ENCODE measurements at places on chromosomes 16 and 17.

- DNase-seq: no peak
These were observed 41.4 kb upstream of the CMIP start for GRCh38 chr16:81403208-81403600.

DNA sequence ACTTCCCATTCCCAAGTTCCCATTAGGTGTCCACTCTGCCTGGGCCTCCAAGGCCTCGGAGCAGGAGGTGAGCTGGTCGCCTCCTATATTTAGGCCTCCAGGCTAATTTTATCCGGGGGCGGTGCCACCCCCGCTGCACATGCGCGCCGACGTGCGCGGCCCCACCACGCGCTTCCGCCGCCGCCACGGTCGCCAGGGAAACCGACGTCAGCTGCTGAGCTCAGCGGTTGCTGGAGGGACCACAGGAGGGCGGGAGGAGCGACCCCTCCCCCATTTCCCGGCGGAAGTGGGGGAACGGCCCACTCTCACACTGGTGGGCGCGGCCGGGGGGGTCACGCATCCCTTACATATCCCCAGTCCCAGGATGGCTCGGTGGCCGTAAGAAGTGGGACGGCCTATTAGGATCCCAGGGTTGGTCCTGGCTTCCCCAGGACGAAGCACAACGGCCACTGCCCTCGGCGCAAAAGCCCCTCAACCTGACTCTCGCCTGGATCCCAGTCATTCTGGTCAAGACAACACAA lies 1.0 kb downstream of the PER1 start:
- peak; percentile 77 for DNase-seq

- no peak for DNase-seq
These were observed 185.9 kb downstream of the KCNJ2 start for GRCh38 chr17:70355185-70355584.

GRCh38 chr16:1884889-1885288 lies 12.9 kb upstream of the MEIOB start:
- no peak for DNase-seq

DNA sequence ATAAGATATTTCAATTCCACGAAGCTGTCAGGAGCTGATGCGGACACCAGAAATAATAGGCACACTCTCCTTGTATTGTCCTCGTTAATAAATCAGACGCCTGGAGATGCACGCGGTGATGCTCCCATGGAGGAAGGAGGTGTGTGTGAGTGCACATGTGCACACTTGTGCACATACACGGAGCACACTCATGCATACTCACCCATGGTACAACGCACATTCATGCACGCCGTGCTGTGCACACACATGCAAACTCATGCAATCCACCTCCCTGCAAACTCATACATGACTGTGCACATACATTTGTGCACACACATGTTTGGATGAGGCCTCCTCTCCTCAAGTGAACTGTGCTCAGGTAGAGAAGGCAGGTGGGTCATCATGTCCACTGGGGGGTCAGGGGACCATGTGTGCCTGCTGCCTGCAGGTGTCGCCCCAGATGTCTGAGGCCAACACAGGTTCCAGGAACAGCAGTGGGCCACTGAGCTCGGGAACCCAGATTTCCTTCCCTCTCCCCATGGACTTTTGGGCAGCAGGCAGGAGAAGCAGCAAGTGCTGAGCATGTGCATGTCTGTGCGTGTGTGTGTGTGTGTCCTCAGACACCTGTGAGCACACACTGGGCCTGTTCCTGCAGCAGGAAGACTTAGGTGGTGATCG lies 165.3 kb downstream of the SDK2 start:
- DNase-seq: no peak

DNA sequence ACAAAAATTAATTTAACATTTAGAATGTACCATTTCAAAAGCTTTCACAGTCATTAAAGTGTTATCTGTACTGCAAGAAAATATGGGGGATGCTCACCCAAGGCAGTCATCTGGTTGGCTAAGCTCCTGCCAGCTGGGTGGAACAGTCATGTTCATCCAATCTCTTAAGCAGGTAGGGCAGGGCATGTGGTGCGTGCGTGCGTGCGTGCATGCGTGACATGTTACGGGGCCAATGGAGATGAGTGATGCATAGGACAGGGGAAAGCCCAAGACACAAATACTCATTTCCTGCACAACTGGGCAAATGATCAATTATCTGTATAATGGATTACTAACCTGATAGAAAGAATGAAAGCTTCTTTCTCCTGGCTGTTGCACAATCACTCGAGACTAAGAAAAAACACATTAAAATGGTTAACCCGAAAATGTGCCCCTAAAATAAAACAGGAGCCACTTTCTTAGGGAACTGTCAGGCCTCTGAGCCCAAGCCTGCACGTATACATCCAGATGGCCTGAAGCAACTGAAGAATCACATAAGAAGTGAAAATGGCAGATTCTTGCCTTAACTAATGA lies 104.4 kb downstream of the MYO1D start:
- no peak for DNase-seq

- no peak for DNase-seq
These were observed 13.0 kb downstream of the SLC26A11 start for GRCh38 chr17:80233202-80233601.

DNA sequence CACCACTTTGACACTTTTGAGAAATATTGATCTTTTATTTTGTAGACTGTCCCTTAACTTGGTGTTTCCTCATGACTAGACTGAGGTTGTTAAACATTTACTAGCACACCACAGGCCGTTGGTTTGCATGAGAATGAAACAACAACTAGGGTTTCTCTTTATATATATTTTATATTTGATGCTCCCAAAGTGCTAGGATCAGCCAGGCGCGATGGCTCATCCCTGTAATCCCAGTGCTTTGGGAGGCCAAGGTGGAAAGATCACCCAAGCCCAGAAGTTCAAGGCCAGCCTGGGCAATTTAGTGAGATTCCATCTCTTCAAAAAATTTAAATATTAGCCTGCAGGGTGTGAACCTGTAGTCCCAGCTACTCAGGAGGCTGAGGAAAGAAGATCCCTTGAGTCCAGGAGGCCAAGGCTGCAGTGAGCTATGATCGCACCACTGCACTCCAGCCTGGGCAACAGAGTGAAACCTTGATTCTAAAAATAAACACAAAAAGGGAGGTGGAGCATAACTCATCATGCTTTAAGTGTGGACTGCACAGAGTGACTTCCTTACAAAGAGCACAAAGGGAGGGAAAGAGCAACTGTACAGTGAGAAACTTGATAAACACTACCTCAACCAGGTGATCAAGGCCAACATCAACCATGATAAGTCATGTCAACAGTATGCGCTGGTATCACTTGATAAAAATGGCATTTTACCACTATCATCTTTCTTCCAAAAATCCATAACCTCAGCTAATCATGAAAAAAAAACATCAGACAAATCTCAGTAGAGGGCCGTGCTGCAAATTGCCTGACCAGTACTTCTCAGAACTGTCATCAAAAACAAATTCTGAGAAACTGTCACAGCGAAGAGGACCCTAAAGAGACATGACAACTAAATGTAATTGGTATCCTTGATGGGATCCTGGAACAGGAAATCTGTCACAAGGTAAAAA lies 72.8 kb upstream of the ATF7IP2 start:
- no peak for DNase-seq

- no peak for DNase-seq
These were observed 20.8 kb downstream of the ABCC1 start for GRCh38 chr16:15970202-15970601.

- DNase-seq: peak; percentile 75
These were observed 159.5 kb downstream of the MSI2 start for GRCh38 chr17:57415751-57416207.

DNA sequence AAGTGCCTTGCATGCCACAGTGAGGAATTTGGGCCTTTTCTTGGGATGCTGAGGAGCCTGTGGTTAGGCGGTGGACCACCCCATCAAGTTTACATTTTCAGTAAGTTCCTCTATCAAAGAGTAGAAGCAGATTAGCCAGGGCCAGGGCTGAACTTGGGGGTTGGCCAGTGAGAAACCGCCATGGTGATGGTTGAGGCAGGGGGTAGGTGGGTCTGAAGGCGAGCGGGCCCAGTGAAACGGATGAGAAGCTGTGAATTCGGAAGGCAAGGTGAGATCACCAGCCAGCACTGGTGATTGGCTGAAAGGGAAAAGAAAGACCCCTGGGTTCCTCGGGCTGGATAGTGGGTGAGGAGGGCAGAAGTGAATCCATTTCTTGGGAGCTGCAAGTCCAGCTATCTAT lies 311.4 kb downstream of the CBLN1 start:
- DNase-seq: no peak

DNA sequence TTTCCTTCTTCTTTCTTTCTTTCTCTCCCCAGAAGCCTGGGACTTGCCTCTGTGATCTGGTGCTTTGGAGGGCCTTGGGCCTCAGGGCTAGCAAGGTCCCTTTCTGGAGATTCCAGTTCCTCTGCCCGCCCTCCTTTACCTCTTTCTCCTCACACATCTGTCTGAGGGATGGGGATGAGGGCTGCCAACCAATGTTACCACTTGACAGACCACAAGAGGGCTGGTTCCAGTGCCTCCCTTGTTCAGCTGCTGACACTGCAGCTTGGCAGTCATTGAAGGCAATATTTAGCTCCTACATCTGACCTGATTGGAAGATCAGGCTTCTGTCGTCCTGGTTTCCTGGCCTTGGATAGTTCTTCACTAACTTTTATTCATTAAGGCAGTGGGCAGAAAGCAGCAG lies 3.6 kb upstream of the ZNF652 start:
- DNase-seq: peak; percentile 40

- peak; percentile 88 for DNase-seq
These were observed 1.5 kb downstream of the CASKIN1 start for GRCh38 chr16:2194852-2195321.

- no peak for DNase-seq
These were observed 184.3 kb upstream of the CACNG3 start for GRCh38 chr16:24071666-24072360.

DNA sequence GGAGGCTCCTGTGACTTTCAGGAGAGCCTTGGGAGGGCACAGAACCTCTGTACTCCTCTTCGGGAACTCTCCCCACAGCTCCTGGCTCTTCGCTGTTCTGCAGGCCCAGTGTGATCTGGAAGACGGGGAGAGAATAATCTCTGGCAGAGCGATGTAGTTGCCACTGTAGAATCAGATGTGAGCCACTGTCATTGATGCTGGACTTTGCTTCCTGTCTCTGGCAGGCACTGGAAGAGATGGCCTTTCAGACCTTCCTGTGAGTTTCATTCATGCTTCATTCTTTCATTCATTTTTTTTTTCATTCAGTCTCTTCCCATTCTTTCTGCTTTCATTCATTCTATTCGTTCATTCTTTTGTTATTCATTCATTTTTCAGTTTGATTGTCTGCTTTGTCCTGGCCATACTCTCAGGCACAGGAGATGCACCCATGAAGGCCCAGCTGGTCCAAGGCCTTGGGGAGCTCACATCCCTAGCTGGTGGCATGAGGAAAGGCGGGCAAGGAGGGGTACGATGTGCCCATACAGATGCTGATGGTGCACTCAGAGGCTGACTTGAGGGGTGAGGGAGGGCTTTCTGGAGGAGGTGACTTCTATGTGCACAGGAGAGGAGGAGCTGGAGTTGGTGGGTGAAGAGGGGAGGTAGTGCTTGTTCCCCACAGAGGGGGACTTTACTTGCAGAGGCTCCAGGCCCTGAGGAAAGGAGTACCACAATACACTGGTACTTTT lies 44.2 kb downstream of the CMIP start:
- no peak for DNase-seq
